Myocyte (in vitro differentiated cells): ENCODE measurements at places on chromosomes 3 and 15. TPM values are rescaled to one million over a fixed set of nuclear protein-coding genes. Genes with fewer than 3 reads are reported as not detected.

DNA sequence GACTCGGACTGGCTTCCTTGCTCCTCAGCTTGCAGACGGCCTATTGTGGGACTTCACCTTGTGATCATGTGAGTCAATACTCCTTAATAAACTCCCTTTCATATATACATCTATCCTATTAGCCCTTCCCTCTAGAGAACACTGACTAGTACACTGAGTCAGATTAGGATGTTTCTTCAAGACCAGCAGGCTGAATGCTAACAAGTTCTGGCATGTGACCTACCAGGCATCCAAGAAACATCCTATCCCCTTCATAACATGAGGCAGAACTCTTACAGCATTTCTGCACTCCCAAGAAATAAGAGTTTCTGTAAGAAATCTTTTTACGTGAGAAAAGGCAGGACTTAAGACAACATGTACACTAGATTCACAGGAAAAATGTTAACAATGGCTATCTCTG lies 9.3 kb downstream of the CFAP92 start:
- DNase-seq: no peak

The RAB6B gene
- 0.37 and 1.1 TPM in 2 replicates for total RNA-seq

DNA sequence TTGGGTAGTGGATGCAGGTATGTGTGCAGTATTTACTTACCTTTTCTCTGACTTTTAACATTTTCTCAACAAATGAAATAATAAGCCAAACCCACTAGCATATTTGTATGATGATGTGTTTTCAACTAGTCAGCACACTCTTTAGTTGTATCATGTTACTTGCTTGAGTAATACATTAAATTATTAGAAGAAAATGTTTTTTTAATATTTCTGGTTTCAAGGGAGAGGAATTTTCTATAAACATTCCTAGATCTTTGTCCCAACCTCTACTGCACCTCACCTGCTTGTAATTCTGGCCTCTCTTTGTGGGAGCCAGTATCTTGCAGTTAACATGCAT lies 161.8 kb upstream of the CBLB start:
- no peak for DNase-seq

The GOLGA8M gene
- total RNA-seq: 0.64 TPM in 1 of 2 replicates, not detected in the other

DNA sequence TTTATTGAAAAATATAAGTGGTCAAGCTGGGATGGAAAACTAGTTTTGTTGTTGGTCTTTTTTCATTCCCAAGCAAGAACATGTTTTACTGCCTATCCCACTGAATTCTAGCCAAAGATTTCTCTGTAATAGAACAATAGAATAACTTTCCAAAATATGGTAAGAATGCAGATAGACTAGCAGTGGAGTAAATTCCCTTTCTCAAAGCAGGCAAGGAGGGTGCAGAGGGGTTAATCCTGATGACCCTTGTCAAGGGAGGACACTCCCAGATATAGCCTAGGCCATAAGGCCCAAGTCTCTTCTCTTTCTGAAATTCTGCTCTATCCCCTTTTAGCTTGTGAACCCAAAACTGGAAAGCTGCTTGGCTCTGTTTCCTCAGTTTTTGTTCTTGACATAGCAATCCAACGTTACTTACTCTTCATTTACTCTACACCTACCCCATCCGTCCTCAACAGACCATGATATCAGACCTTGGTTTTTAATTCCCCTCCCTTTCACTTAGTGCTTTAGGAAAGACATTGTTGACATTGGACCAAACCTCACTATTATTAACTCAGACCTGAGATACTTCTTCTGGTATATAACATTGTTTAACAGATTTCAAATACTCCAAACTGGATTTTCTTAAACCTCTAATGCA lies 453.6 kb upstream of the THBS1 start:
- DNase-seq: peak; percentile 52

DNA sequence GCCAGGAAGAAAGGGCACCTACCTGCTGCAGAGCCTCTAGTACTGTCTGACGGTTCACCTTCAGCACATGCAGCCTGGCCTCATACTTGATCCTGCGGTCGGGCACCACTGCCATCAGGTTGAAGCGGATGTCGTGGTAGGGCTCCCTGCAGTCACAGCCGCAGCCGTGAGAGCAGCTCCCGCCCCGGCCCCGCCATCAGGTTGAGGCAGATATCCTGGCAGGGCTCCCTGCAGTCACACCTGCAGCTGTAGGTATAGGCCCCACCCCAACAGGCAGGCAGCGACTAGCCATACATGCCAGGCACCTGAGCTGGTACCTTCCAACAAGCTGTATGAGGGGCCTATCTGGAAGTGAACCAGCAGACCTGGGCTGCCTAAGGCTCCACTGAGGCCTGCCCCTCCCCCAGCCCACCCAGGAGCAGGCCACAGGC lies 38.7 kb downstream of the SEMA3G start:
- no peak for DNase-seq
